ENCODE measurements at places on chromosomes 2 and 18.

GRCh38 chr2:68251187-68251854 is 1.0 kb downstream of the PPP3R1 start:
- DNase-seq = peak; percentile 62

- no peak for DNase-seq
Measured at GRCh38 chr2:237202288-237203030, 116.8 kb downstream of the COPS8 start.

- DNase-seq = no peak
Measured at GRCh38 chr2:214578442-214578841, 167.6 kb downstream of the VWC2L start.

DNA sequence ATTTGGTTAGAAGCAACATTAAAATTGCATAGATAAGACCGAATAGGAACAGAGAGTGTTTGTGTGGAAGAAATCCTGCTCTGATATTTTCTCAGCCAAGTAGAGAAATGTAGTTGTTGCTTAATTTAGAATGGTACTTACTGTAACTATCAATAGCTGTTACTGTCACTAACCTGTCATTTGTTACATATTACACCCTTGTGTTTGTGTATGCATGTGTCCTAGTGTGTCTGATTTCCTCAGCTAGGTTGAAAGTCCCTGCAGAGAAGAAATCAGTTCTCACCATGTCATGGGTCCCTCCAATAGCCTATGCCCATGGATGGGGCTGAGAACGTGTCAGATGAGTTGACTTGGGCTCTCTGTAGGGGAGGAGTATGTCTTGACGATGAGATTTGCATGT is 94.4 kb downstream of the SPTBN1 start:
- no peak for DNase-seq

- DNase-seq = no peak
Measured at GRCh38 chr2:3488061-3488531, 31.2 kb downstream of the ADI1 start.

GRCh38 chr2:56195563-56195962 is 11.8 kb downstream of the CCDC85A start:
- no peak for DNase-seq

- DNase-seq = no peak
Measured at GRCh38 chr2:61619561-61619960, 81.4 kb upstream of the XPO1 start.
